Muscle of arm (tissue), 14 donors: ENCODE measurements at places on chromosomes 1 and 21.

- no peak for DNase-seq
Observed at GRCh38 chr1:222058249-222058648, 316.4 kb upstream of the DUSP10 start.

DNA sequence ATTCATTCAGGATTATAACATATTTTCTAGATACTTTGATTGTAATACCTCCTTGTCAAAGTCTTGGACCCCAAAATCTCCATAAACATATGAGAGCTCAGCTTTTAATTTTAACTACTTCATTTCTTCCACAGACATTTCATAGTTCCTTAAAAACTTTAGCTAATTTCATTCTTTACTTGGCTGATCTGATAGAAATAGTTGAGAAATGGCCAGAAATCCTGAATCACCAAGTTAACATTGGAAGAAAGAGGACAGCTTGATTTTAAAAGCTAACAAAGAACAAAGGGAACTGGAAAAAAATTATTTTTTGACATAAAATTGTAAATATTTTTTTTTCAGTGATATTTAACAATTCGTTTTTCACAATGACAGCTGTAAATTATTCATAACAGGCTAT, 216.5 kb downstream of the NTNG1 start:
- no peak for DNase-seq

GRCh38 chr1:21680918-21681317, 11.8 kb upstream of the RAP1GAP start:
- DNase-seq: no peak

DNA sequence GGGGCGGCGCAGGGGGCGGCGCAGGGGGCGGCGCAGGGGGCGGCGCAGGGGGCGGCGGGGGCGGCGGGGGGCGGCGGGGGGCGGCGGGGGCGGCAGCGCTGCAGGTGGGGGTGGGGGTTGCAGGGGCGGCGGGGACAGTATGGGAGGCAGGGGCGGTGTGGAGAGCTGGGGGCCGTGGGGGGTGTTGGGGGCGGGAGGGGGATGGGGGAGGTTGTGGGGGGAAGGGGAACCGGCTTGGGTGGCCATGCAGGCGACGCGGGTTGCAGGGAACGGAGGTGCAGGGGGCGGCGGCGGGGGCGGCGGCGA, 13.0 kb upstream of the SLC19A1 start:
- DNase-seq: no peak

DNA sequence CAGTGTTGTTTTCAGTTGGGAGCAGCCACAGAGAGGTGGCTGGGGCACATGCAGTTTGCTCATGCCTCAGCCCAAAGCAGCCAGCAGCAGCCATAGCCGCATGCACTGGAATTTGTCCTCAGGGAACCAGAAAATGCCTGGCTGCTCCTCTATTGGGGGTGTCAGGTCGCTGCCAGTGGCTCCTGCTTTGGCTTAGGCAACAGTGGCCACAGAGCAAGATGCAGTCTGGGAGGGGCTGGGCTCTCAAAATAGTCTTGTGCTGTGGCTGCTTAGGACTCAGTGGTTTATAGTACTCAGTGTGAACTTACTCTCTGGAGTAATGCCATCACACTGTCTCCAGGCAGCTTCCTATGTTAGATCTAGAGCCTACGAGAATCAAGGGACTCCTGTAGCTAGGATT, 25.0 kb downstream of the CD55 start:
- DNase-seq: no peak
